Osteocyte (in vitro differentiated cells): ENCODE measurements at places on chromosomes 7 and 10. TPM values are rescaled to one million over a fixed set of nuclear protein-coding genes. Genes with fewer than 3 reads are reported as not detected.

DNA sequence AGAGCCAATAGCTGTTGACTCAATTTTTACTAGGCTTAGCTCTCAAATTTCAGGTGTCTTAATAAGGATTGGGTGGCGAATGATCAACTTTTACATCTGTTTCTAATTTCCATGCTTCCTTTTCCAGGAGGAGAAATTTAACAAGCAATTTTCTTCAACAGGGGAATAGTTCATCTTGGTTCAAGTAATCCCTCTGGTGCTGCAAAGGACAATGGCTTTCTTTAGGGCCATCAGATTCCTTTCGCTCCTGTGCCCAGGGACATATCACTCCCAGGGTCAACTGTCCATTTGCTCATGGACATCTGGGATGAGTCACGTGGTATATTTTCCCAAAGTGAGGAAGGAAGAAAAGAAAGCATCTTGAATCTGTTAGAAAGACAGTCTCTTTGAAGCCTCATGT, 313.3 kb downstream of the FRMD4A start:
- no peak for DNase-seq

EPO gene
- not detected in 2 replicates for total RNA-seq

PIP gene
- not detected in 2 replicates for total RNA-seq

DNA sequence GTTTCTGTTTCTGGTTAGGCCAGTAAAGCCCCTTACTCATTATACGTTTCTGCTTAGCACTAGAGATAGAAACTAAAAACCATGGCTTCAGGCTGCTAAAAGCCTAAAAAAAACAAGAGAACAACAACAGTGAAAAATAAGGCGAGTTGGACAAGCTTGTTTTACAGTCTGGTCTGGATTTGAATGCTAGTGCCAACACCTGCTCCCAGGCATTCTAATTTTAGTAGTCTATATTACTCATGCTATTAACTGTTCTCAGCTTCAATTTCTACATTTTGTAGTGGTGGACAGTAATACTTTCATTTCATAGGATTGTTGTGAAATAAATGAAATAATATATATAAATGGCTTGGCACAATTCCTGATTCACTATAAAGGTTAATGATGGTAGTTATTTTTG, 108.5 kb downstream of the HBP1 start:
- no peak for DNase-seq

MYL10 gene
- total RNA-seq, result 0.52 TPM in 1 of 2 replicates, not detected in the other

SDK1 gene
- total RNA-seq, result 5.4 and 5.6 TPM in 2 replicates

FBXL15 gene
- total RNA-seq, result 9.8 and 10.5 TPM in 2 replicates

DNA sequence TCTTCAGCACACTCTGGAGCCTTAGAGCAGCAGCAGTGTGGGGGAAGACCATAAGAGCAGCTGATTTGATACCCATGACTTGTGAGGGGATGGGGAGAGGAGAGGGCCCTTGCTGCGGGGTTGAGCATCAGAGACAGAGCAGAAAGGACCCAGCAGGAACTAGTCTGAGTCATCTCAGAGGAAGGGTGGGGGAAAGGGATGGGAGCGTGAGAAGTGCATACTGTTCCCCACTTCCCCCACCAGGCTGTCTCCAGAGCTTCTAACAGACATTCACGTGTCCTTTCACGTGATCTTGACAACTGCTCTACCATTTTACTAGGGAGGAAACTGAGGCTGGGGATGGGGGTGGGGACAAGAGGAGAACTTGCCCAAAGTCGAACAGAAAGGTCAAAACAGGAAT, 38.7 kb downstream of the FAM241B start:
- DNase-seq, result no peak

DNA sequence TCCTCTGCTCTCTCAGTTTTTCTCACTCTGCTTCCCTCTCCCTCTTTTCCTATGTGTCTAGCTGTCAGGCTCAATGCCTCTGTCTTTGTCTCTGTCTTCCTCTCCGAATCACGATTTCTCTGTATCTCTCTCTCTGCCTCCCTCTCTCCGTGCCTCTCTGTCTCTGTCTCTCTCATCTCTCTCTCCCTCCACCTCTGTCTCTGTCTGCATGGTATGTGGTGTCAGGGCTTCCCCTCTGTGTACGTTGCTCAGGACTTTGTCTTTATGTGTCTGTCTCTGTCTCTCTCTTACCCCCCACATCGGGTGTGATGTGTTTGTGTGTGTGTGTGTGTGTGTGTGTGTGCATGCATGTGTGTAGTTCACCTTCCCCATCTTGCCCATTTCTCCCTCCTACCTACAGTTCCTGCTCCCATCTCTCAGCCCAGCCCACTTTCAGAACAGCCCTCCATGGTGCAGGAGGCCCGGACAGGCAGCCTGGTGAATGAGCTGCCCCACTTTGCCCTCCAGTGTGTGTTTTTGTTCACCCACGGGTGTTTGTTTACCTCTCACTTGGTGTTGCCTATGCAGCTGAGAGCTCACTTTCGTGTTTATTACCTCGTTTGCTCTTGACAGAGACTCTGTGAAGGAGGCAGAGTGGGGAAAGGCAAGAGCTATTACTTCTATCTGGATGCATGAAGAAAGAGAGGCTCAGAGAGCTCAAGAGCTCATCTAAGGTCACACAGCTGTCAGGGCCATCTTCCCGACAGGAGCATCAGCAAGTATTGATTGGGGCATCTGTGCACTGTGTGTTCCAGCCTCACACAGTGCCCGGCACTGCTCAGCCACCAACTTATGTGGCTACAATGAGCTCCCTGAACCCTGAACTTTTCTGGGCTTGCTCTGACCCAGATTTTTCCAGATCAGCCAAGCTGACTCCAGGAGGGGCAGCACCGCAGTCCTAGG, 163.5 kb upstream of the ZMIZ1 start:
- DNase-seq, result peak; percentile 51

SPDYE2B gene
- not detected in 2 replicates for total RNA-seq

- no peak for DNase-seq
These were observed 97.9 kb downstream of the PTEN start for GRCh38 chr10:87961314-87961713.

TMEM273 gene
- total RNA-seq, result not detected in 2 replicates

GRCh38 chr7:75658802-75659201, 79.9 kb downstream of the HIP1 start:
- no peak for DNase-seq

SCIN gene
- total RNA-seq, result 1.6 and 2.5 TPM in 2 replicates

- no peak for DNase-seq
These were observed 20.8 kb downstream of the PCLO start for GRCh38 chr7:83141927-83142326.

DNA sequence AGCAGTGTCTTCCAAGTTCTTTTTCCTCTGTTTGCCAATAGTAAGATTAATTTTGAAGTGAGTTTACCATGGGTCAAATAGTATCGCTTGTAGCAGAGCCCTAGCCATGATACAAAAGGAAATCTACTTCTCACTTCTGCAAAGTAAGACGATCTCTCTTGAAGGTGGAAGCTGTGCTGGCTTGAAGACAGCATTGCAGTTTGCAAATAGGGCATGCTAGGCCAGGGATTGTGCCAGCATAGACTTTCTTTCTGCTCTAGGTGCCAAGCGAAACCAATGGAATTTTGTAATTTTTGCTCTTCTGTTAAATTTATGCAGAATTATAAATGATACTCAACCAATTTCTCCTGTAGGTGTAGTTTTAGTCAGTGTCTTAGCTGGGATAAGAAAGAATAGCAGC, 74.5 kb downstream of the SLC13A1 start:
- DNase-seq, result no peak

- DNase-seq, result no peak
These were observed 305.9 kb upstream of the SMIM30 start for GRCh38 chr7:113424185-113424817.

AKR1C8 gene
- not detected in 2 replicates for total RNA-seq

- no peak for DNase-seq
These were observed 38.0 kb upstream of the SLC25A13 start for GRCh38 chr7:96359876-96360275.

IFIT1B gene
- total RNA-seq, result not detected in 2 replicates

GRCh38 chr7:886626-887487, 10.5 kb downstream of the GET4 start:
- DNase-seq, result no peak

LRRC18 gene
- total RNA-seq, result not detected in 2 replicates

RBP4 gene
- 0.56 and 0.63 TPM in 2 replicates for total RNA-seq

DNA sequence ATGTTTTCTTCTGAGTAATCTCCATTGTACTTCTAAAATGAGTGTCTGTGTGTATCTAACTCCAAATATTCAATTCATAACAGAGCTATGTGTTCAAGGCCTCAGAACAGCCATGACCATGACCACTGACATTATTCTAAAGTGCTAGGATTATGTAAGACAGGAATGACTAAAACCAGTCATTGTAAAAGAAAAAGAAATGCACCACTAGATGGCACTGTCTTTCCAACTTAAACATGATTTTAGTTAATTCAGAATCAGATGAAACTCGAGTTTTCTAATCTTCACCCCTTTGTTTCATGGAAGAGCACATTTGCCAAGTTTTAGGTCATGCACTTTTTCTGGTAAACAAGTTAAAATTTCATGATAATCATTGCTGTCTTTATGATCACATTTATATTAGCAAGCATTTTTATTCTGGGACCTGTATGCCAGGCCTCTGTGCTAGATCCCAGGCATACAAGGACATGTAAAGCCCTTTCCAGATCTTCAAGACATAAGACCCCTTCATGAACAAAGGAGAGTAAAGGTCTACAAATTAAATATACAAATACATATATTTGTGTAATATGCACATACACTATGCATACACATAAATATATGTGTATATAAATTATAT, 26.1 kb upstream of the RSU1 start:
- no peak for DNase-seq

GRCh38 chr7:18457832-18458231, 37.7 kb upstream of the HDAC9 start:
- DNase-seq, result no peak

DNA sequence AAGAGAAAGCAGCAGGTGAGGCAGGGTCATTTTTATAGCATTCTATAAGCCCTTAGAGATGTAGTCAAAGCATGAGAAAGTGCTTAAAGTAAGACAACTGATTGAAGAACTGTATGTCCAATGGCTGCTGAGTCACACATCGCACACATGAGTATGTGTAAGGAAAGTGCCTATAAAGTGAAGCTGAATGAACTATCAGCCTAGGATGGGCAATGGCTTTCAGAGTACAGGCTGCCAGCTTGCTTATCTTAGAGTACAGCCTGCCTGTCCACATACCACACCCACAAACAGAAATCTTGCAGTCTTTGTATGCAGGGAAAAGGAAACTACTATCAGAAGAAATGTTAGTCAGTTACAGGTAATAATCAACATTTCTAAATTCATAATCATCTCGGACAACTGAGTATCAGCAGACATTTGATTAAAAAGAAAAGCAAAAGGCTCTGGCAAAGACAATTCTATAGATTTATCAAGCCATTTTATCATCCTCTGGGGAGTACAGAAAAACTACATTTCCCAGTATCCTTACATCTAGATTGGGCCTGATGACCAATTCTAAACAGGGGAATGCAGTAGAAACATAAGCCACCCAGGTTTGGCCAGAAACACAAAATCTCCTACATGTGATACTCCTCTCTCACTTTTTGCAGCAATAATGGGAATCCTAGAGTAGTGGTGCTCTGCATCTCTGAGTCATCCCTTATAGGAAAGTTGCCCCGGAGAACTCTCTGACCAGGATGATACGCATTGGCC, 16.2 kb upstream of the EPHB6 start:
- no peak for DNase-seq

TYW1B gene
- total RNA-seq, result 1.6 and 2.3 TPM in 2 replicates

- peak; percentile 80 for DNase-seq
These were observed 32.7 kb downstream of the ADAP1 start for GRCh38 chr7:921581-922333.

GRCh38 chr10:44921061-44921460, 9.9 kb downstream of the TMEM72 start:
- peak; percentile 71 for DNase-seq

DNA sequence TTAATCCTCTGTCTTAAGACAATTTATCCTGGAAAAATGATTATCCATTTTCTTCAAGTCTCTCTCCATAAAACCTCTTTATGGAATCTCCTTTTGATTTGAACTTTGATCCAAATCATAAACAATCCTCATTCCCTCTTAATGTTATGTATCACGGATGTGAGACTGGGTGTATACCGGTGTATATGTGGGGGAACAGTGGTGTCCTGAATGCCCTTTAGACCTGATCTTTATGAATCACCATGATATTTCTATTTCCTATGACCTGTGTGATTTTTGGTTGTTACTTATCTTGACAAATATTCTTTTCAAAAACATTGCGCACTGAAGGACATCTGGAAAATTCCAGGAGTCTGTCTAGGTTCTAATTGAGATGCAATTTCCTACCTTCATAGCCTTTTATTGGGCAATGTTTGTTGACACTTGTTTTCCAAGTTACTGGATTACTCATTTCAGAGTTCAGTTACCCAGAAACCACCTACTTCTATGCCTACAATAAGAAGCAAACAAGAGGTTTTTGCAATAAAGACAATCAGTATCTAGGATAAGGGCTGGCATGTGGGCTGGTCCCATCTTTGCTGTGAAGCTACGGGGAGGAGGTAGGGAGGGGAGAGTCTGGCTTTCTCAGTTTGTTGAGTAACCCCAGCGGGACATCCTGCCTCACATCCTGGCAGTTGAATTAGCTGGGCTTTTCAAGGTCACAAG, 190.4 kb downstream of the CTTNBP2 start:
- DNase-seq, result no peak

MALRD1 gene
- total RNA-seq, result 0.56 TPM in 1 of 2 replicates, not detected in the other

ELAPOR2 gene
- total RNA-seq, result 23.6 and 25.7 TPM in 2 replicates
